ENCODE measurements at places on chromosomes 11 and 22.

- DNase-seq, result no peak
Measured at GRCh38 chr11:58999291-58999680, 60.0 kb downstream of the GLYATL1 start.

DNA sequence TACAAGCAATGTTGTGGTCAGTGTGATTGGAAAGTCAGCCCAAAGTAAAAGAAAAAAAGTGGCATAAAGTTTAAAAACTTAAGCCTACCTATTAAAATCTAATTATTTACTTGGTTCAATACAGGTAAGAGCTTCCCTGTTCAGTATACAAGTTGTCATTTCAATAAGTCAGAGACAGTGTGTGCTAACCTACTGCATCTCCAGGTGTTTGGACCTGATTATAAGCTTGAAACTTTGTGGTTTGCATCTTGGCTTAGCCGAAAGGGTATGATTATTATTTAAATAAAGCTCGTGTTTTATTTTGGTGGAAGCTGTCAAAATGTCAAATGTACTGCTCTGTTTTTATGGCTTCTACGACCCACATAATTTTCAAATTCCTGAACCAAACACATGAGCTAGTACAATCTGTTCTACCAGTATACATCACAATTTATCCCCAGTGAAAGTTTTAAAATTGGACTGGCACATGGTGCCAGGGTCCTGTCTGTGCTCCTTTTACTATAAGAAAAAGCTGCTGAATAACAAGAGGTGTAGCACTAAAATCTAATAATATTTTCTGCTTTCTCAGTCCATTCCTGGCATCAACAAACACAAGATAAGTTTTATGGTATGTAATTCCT is 103.9 kb upstream of the ANO3 start:
- no peak for DNase-seq

DNA sequence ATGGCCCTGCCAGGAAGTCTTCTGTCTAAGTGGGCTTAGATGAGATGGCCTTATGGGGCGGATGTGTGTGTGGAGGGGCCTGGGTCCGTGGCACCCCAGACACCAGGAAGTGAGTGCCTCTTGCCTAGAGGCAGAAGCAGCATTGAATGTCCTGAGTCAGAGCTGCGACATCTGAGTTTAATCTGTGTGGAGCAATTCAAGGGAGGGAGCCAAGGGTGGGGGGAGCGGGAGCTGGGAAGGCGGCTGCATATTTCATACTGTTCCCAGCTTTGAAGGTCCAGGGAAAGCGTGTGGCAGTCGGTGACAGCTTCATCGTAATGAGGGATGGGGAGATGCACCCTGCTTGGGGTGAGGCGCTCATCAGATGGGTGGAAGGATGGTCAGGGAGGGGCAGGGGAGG is 73.5 kb upstream of the THY1 start:
- no peak for DNase-seq

DNA sequence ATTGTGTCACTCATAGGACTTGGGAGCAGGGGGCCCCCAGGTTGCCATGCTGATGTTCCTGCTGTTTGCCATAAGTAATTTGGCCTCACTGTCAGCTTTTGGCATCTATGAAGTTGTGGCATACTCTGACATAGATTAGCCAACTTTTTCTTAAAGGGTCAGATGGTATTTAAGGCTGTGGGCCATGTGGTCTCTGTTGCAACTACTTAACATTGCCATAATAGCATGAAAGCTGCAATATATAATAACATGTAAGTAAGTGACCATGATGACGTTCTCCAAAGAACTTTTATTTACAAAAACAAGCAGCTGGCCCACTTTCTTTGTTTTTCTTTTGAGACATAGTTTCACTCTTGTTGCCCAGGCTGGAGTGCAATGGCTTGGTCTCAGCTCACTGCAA is 2.2 kb upstream of the TMEM216 start:
- no peak for DNase-seq
